Heart left ventricle (tissue), 16 donors: ENCODE measurements at places on chromosomes 12 and 14.

- no peak for DNase-seq
Measured at GRCh38 chr12:32437095-32437515, 37.7 kb downstream of the FGD4 start.

GRCh38 chr14:51691176-51691575 lies 39.5 kb downstream of the FRMD6 start:
- DNase-seq, result no peak

DNA sequence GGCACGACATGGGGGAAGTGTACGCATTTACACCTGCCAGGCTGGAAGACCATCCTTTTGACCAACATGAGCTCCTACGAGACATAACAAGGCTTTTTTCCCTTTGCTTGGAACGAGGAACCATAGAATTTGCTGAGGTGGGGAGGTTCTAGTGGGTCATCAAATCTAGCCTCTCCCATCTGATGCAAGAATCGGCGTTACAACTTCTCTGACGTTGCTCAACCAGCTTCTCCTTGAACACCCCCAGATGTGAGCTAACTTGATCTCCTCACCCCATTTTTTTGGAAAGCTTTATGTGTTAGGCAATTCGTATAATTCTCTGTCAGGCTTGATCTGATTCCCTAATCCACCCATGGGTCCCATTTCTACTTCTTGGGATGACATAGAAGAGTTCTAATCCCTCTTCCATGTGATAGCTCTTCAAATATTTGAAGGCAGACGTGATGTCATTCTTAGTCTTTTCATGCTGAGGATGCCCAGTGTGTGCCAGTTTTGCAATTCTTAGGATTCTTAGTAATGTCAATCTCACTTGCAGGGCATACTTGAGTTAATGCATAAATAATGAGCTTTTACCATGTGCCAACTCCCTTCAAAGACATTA lies 163.6 kb upstream of the PARP11 start:
- no peak for DNase-seq

GRCh38 chr12:46725332-46725731 lies 100.5 kb downstream of the SLC38A4 start:
- DNase-seq, result no peak

DNA sequence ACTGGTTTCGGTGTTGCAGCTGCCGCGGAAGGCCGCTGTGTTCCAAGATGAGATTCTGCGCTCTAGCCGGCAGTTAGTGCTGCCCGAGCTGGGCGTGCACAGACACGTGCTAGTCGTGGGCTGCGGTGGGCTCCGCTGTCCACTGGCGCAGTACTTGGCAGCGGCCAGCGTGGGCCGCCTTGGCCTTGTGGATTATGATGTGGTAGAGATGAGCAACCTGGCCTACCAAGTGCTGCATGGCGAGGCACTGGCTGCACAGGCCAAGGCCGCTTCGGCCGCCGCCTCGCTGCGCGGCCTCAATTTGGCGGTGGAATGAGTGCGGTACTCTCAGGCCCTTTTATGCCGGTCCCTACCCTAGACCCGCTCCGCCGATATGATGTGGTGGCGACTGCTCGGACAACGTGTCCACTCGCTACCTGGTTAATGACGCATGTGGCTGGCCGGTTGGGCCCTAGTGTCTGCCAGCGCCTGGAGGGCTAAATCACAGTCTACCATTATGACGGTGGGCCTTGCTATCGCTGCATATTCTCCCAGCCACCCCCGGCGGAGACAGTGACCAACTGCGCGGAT lies 102.2 kb downstream of the SNAPC1 start:
- no peak for DNase-seq

GRCh38 chr12:66503746-66504145 lies 175.1 kb downstream of the GRIP1 start:
- DNase-seq, result no peak

- DNase-seq, result no peak
Measured at GRCh38 chr14:71354801-71355200, 447.5 kb downstream of the PCNX1 start.
